ENCODE measurements at places on chromosomes 2 and 18.

GRCh38 chr2:173280853-173281252, 73.8 kb upstream of the CDCA7 start:
- DNase-seq: no peak

DNA sequence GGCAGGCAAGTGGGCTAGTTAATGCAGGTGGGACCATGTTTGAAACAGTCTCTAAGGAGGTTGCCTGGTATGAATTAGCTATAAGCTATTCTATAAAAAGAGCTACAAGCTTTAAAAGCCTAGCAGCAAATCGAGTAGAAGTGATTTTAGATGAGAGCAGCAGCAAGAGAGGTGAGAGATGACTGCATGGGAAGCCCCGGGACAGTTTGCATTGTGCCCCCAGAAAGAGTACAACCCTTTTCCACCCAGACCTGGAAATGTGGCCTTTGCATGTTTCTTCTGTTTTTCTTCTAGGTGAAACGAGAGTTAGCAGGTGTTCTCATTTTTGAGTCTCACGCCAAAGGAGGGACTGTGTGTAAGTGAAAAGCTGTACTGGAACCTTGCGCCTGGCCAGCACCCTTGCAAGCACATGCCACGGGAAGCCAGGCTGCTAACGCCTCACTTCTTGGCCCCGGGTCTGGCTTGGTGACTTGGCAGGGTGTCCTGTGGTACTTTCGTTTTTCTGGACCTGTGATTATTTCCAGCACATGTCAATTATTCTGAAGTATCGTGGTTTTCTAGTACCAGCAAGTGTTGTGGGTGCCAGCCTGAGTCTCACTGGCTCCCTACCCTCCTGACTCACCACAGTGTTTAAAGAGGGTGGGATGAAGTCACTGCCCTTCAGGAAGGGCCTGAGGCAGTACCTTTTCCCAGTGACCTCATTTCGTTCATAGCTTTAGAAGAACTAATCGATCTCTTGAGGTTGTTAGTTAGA, 90.3 kb upstream of the MAP3K20 start:
- no peak for DNase-seq

- DNase-seq: no peak
These were observed 71.1 kb downstream of the MGAT5 start for GRCh38 chr2:134324947-134325346.

DNA sequence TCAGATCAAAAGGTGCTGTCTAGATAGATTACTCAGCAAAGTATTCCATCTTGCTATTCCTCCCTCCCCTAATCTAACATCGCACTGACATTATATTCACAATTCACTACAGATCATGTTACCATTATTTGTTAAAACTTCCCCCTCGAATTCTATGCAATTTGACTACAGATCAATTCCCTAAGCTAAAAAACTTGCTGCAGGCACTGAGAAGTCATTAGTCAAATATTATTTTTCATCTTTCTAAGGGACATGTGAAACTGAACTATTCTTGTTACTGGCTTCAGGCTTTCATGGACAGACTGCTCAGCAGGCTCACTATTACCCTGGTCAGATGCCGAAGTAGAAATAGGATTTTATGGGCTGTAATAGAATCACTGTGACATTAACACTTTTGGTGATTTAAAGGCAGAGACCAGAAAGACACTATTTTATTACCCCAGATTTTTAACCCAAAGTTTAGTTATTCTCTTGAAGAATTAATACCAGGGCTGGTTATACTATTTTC, 15.1 kb downstream of the MYL1 start:
- no peak for DNase-seq

- DNase-seq: no peak
These were observed 316.2 kb upstream of the MGAT5 start for GRCh38 chr2:133937669-133938068.

- DNase-seq: no peak
These were observed 115.0 kb upstream of the CDCA7 start for GRCh38 chr2:173239644-173240043.

- DNase-seq: no peak
These were observed 166.6 kb downstream of the TNS1 start for GRCh38 chr2:217835931-217836891.

Data from HFF-Myc (cell line).